ENCODE measurements at places on chromosomes 16 and 17.
A peak's percentile ranks its signal among the peaks of the same experiment; 100 is the strongest.

GRCh38 chr16:11677451-11677951, 9.2 kb downstream of the SNN start:
- DNase-seq: peak; percentile 85

GRCh38 chr17:22221344-22221743, 529.0 kb downstream of the KCNJ18 start:
- no peak for DNase-seq

DNA sequence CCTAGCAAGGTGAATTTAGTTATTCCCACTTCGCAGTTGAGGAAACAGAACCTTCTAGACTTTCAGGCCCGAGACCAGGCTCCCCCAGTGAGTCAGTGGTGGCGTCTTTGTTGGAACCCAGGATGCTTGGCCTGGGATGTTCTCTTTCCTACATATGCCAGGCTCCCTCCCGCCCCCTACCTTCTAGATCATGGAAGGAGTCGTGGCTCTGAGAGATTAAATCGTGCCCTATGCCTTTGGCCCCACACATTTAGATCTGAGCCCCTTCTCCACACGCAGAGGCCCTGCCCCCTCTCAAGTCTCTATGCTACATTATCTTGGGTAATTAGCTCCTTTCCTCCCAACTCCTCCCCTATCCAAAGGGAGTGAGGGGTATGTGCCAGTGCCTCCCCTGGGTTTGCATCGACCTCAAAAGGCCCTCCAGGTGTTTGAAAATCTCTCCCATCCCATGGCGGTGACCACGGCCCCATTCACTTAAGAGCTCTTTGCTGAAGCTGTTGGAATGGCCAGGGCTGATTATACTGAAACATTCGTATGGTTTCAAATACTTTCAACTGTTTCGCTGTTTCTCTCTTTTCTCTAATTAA, 3.0 kb downstream of the NGFR start:
- DNase-seq: no peak

DNA sequence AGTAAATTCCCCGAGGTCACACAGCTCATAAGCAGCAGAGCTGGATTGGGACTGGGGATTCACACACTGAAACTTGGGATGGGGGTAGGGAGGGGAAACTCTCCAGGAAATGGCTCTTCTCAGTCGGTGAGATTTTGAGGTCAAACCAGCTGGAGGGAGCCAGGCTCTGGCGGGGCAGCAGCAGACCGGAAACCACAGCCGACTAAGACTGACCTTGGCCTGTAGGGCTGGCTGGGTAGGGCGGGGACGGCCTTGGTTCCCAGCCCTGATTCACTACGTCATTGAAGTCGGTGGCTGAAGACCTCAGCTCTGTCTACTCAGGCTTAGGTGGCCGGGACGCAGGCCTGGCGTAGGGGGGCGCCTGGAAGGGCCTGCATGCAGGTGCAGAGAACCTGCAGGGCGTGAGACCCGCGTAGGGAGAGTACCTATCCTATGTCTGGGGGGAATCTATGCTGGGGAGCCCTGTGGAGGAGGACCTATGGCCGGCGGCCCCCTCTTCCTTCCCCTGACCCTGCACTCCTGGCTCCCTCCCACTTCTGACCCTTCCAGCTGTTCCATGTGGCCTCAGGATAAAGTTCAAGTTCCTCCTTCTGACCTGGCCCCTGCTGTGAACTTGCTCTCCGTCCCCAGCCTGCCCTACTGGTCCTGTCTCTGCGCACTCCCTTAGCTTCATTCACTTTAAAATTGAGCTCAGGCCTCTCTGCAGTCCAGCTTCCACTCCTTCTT, 11.9 kb upstream of the SLC4A1 start:
- DNase-seq: peak; percentile 94

DNA sequence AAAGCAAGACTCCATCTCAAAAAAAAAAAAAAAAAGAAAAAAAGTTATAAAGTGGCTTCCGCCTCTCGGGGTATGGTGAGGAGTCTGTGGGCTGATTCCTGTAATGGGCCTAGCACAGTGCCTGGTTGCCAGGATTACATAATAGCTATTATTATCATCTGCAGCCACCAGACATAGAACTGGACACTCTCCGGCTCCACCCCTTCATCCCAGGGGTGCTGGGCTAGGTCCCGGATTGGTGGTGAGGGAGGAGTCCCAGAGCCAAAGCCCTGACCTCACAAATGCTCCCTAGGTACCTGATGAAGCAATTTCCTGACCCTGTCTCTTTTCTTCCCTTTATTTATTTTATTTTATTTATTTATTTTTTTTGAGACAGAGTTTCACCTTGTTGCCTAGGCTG, 11.6 kb upstream of the ADGRG1 start:
- no peak for DNase-seq

- no peak for DNase-seq
Observed at GRCh38 chr16:88816736-88817535, 5.2 kb upstream of the APRT start.

GRCh38 chr16:23074423-23074822, 74.8 kb downstream of the USP31 start:
- no peak for DNase-seq

DNA sequence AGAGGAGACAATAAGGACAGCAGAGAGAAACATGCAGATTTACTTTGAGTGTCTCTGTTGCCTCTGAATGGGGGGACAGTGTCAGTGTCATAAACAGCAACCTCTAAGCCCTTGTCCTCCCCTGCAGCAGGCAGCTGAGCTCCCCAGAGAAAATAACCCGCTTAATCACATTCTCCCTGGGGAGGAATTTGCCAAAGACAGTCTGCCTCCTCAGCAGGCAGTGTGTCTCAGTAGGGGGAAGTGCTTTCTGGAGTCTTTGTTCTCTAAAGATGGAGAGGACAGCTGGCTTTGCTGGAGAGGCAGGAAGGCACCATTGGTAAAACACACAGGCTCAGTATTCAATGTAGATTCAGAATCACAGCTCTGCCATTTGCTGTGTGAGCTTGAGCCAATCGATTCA, 16.1 kb downstream of the TEKT5 start:
- no peak for DNase-seq

DNA sequence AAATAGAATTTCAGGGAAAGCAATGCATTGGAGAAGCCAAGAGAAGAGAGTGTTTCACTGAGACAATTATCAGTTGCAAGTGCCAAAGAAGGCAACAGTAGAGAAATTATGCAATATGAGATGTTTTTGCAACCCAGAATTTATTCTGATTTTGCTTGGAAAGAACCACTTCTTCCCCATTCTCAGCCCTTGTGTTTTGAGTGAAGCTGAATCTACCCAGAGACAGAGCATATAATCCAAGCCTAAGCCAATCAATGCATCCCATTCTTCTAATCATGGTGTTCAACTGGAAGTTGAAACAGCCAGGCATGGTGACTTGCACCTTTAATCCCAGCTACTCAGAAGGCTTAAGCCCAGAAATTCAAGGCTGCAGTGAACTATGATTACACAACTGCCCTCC, 6.9 kb upstream of the SCNN1G start:
- no peak for DNase-seq

DNA sequence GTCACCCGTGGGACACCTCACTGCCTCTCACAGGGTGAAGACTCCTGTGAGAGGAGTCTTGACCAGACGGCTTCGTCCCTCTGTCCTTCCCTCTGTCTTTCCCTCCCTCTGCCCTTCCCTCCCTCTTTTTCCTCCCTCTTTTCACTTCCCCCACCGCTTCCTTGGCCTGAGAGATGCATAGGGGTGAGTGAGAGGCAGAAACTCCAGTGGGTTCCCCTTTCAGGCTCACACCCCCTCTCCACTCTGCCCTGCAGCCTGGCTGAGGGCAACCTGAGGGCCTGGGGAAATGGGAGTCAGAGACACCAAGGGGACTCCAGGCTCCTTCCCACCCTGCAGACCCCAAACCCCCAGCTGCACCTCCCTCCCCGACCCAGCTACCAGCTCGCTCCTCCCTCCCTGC, 14.6 kb upstream of the KRT17 start:
- DNase-seq: no peak

- DNase-seq: no peak
Observed at GRCh38 chr16:50204453-50205108, 51.5 kb downstream of the TENT4B start.

DNA sequence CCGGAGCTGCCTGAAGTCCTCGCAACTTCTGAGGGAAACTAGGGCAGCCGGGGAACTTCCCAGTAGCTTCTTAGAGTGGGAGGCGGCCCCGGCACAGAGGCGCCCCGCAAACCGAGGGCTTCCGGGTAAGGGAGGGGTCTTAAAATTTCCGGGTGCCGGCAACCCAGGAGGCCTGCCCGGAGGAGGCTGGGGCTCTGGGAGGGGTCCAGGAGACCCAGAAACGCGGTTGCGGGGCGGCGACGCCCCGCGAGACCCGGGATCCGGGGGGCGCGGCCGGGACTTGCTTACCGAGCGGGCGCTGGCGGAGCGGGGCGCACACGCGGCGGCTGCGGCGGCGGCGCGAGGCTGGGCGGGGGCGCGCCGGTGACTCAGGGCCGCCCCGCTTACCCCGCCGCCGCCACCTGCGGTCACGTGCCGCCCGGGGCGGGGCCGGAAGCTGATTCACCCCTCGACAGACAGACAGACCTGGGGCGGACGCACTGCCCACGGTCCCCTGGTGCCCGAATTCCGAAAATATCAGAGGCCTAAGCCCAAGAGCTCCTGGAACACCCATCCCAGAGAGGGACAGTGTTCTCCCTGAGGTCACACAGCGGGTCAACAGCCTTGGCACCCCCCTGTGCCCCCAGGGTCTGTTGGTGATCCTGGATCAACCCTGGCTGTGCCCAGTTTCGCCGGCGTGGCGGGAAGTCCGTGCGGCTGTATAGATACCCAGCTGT, at the start of gene FAM83G:
TSS of gene FAM83G (minus strand) at position 344 of the 716 bp plus-strand sequence. CDS start 723 bp downstream, outside the sequence.
- peak; percentile 87 for DNase-seq

DNA sequence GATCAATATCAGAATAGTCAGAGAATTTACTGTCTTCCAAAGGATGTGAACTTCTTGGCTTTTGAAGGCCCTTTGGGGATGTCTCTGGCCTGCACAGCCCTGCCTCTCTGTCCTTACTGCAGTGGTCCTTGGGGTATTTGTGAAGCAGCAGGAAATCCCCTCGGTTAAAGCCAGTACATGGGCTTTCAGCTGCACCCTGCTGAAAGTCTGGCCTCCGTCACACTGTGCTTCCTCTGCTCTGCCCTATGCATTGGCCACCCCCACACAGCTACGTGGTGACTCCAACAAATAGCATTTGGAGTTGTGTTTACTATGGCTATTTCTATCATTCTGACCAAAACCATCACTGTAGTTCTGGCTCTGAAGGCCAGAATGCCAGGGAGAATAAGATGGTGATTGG, 21.2 kb downstream of the SYCE1L start:
- no peak for DNase-seq

DNA sequence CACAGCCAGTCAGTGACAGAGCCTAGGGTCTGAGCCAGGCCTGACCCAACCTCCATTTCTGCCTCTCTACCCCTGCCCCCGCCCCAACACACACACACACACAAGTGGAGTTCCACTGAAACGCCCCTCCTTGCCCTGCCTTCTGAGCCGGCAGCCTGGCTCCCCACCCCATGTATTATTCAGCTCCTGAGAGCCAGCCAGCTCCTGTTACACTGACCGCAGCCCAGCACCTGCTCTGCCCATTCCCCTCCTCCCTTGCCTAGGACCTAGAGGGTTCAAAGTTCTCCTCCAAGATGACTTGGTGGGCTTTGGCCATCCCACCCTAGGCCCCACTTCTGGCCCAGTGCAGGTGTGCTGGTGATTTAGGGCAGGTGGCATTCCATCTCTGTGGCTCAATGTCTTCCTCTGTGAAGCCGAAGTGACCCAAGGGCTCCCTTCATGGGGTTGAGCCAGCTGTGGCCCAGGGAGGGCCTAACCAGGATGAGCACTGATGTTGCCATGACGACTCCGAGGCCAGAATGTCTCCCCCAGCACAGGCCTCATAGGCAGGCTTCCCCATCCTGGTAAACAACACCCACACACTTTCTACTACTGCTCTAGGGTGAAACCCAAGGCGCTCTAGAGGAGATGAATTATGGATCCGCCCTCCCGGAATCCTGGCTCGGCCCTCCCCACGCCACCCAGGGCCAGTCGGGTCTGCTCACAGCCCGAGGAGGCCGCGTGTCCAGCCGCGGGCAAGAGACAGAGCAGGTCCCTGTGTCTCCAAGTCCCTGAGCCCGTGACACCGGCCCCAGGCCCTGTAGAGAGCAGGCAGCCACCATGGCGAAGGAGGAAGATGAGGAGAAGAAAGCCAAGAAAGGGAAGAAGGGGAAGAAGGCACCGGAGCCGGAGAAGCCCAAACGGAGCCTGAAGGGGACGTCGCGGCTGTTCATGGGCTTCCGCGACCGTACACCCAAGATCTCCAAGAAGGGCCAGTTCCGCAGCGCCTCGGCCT, 9.7 kb downstream of the MYO15A start:
- DNase-seq: no peak

GRCh38 chr16:65521633-65522328, 399.9 kb upstream of the CDH11 start:
- no peak for DNase-seq
